CD4-positive, alpha-beta T cell treated with Interleukin-4 for 4 hours (primary cell): ENCODE measurements at places on chromosomes 11 and 22.

DNA sequence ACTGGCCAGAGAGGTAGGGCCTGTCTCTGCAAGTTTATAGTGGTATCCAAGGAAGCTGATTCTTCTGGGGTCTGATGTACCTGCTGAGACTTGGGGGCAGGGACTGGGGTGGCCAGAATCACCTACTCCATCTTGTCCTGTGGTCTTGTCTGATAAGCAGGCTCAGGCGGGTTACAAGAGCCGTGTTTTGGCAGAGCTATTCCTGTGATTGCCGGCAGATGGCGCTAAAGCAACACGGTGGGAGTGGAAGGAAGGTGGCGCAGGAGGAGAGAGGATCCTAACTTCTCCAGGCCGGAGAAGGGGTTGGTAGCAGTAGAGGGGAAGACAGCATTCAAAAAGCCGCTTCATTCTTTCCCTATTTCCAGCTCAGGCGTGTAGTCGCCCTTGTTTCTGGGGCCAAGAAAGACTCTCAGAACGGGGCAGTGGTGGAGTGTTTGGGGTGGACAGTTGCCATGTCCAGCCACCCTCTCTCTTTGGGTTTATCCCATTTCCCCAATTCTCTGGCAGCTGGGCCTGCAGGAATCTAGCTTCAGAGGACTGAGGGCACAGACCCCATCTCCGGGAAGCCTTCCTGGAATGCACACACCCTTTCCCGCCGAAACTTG is 15.1 kb downstream of the CHRM1 start:
- peak; percentile 76 for DNase-seq

GRCh38 chr22:39325392-39325932 is 6.0 kb upstream of the RPL3 start:
- DNase-seq, result no peak

GRCh38 chr11:118060869-118061268 is 16.0 kb upstream of the TMPRSS4 start:
- no peak for DNase-seq

- DNase-seq, result no peak
Measured at GRCh38 chr11:3840870-3841425, at the start of gene RHOG. RHOG (minus strand) TSS chr11:3840959; CDS start chr11:3828138, 12,821 bp downstream.

- no peak for DNase-seq
Measured at GRCh38 chr11:60921777-60922335, 2.4 kb upstream of the TMEM132A start.

- DNase-seq, result peak; percentile 34
Measured at GRCh38 chr11:126194121-126194543, 17.3 kb downstream of the RPUSD4 start.

GRCh38 chr11:24249921-24250320 is 246.9 kb upstream of the LUZP2 start:
- no peak for DNase-seq

GRCh38 chr11:121521145-121522042 is 68.6 kb upstream of the SORL1-AS1 start:
- DNase-seq, result no peak

- no peak for DNase-seq
Measured at GRCh38 chr11:40241524-40242051, 1217.9 kb downstream of the LRRC4C start.

GRCh38 chr11:8814923-8815240 is 96.1 kb upstream of the AKIP1 start:
- no peak for DNase-seq

DNA sequence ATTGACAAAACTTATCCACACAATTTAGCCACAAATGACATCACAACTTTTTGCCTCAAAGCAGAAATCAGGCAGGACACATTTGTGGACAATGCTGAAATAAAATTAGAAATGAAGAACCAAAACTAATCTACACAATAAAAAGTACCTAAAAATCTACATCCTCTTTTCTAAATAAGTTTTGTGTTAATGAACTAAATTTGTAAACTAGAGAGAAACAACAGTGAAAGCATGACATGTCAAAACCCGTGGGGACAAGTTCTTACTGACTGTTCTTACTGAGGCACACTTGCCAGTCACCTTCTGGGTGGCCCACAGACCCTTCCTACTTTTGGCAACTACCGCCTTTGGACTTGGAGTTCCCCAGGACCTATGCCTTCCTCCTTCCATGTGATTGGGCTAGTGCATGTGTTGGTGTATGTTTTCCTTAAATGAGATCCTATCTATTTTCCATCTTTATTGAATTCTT is 60.7 kb upstream of the MUC15 start:
- no peak for DNase-seq

DNA sequence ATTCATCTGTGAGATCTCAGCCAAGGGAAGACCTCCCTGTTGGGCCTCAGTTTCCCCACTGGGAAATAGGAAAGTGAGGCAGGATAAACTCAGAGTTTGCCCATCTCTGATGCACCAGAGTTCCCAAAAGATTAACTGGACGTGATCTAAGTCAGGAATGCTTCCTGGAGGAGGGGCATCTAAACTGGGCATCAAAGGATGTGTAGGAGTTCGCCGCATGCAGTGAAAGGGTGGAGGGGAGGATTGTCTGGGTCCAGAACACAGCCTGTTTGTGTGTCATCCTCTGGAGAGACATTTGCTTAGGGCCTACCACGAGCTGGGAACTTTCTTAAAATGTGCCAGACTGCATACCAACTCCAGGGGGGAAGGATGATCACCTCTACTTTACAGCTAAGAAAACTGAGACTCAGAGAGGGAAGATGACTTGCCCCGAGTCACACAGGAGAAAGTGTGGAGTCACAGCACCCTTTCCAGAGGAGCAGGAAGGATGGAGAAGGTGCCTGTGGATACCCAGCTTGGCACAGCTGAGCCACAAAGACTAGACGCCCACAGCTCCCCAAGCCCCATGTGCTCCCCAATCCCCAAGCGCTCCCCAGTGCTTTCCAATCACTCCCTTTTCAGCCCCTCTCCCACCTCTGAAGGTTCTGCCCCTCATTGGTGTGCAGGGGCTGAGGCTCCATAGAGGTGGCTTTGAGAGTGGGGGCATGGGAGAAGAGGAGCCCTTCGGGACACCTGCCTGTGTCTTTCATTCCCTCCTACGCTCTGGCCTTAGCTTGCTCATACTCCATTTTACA is 50.1 kb downstream of the MN1 start:
- no peak for DNase-seq

- DNase-seq, result peak; percentile 19
Measured at GRCh38 chr22:23220485-23221350, 40.4 kb downstream of the BCR start.

DNA sequence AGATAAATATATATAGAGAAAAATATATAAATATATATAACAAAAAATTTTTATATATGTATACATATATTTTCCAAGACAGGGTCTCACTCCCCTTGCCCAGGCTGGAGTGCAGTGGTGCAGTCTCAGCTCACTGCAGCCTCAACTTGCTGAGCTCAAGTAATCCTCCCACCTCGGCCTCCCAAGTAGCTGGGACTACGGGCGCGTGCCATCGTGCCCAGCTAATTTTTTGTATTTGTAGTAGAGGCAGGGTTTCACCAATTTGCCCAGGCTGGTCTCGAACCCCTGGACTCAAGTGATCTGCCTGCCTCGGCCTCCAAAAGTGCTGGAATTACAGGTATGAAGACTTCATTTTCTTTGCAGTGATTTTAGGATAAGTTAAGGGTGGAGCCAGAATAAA is 38.9 kb upstream of the SEPTIN5 start:
- DNase-seq, result no peak

DNA sequence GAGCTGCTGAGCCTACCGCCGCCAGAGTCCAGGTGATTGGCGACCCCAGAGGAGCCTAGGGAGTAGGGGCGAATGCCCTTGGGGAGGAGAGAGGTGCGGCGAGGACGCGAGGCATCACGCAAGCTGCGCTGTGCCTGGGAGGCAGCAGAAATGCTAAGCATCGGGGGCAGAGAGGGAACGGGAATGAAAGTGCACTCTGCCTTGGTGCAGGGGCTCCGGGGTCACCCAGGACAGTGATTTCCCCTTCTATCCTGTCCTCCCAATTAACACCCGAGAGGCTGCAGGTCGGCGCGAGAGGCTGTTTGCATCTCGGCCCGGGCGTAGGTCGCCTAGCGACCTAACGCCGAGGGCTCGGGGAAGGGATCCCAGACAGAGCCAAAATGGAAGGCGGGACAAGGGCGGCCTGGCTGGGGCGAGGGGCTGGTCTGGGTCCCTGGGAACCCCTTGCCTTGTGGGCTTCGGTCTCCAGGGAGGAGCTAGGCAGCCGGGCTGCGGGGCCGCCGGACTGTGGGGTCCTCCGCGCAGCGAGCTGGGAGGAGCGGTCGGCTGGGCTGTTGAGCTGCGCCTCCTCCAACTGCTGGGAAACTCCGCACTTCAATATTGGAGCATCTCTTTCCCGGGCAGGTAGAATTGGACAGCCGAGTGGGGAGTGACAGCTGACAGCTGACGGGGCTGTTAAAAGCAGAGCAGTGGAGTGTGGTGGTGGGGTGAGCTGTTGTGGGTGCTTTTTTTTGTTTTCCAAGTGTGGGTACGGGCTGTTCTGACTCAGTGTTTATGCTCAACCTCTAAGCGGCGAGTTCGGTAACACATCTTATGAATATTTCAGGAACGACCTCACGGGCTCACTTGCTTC is 657 bp downstream of the ELMOD1 start:
- DNase-seq, result peak; percentile 20

DNA sequence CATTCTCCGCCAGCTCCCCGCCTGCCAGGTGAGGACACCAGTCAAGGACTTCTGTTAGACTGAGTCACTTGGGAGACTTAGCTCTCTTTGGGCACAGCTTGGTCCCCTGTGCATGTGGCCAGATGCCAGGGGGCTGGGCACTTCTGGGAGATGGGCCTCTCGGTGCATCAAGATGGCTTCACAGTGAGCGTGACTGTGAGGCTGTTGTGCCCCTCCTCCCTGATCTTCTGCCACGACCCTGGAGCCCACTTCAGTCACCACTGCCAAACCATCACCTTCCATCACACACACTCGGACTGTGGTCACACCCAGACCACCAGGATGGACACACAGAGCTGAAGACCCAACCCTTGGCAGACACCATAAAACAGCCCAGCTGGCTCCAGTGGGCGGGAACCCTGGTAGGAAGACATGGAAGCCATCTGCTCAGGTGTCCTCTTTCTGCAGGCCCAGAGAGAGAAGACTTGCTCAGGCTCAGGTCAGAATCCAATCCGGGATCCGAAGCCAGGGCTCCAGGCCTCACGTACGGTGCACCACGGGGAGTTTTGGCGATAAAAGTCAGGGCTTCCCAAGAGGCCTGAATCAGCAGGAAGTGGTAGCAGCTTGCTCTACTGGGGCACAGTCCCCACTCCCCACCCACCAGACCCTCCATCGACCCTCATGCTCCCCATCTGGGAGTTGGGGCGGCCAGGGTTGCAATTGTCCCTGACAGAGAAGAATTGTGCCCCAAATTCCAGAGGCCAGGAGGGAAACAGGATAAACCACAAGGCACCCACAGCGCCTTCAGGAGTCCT is 29.8 kb upstream of the CD5 start:
- no peak for DNase-seq

DNA sequence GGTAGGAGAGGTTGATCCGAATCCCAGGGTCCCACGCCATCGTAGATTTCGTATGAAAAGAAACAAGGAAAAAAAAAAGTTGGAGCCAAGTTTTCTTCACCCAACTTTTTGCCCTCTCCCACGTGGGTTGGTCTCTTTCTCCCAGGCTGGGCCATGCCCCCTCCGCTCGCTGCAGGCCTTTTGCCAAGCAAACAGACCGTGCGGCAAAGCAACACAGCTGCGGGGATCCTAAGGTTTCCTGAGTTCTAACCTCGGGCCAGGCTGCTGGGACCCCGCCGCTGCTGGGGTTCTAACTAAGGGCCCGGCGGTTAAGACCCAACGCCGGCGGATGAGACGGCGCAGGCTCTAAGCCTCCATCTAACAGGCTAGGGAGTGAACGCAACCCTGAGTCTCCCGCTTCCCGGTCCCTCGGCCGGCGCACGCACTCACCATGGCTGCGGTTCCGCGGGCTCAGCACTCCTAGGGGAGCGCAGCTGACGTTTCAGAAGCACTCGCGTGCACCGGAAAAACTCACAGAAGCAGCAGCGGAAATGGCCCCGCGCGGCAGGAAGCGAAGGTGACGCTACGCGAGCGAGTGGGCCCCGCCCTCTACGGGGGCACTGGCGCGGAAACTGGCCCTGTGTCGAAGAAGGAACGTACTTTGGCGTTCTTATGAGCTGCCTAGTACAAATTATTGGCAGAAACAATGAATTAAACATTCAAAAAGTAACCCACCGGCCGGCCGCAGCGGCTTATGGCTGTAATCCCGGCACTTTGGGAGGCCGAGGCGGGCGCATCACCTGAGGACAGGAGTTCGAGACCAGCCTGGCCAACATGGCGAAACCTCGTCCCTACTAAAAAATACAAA is at the start of gene SNU13:
Gene SNU13, minus strand, starts transcription at position 503 of the 847 bp plus-strand sequence. Its CDS starts 71 bp downstream, at position 432.
- DNase-seq, result peak; percentile 89

DNA sequence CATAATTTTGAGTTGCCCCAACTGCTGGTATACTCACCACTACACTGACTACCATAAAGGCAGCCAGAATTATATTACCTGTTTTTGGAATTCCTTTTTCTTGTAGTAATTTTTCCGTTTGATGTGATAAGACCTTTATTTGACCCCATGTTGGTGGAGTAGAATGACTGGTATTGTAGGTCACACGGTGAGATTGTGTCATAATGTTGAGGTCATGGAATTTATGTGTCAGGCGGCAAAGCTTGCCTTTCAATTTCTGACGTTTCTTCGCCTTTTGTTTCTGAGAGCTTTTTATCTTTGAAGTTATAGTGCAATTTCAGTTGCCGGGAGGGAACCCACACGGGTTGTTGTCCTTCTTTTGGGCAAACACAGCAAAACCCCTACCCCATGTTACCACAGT is 13.0 kb downstream of the OR52K1 start:
- no peak for DNase-seq

DNA sequence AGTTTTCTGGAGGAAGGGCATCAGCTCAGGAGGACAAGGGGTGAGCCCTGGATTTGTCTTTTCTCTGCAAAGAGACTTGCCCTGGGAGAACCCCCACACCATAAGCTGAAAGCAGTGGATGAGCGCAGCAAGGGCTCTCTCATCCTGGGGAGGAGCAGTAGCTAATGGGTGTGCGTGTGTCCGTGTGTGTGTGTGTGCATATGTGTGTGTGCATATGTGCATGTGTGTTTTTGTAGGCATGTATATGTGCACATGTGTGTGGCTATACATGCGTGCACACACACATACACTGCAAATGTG is 45.3 kb downstream of the SMIM38 start:
- no peak for DNase-seq
